ENCODE measurements at places on chromosomes 16 and 17.

DNA sequence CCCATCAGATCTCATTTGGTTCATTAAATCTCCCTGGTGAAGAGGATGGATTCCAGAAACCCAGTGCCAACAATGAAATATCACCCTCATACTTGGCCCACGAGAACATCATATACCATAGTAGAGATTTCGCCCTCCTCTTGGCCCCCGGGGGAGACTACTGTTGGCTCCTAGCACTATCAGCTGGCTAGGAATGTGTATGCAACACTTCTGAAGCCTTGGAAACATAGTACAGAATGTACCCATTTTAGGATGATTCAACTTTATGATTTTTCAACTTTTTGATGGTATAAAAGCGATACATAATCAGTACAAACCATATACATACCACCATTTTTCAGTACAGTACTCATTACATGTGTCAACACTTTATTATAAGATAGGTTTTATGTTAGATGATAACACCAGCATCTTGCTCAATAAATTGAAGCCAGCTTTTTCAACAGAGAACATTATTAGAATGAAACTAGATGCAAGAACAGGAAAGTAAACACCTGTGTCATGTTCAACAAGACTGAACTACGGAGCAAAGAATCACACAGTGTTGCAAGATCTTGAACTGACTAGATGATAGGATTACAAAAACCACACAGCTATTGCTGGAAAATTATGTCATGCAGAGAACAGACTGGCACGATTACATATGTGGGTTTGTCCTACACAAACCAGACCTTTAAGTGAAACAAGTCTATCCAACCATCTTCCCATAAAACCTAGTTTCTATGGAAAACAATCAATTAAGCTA is 17.2 kb downstream of the RSL1D1 start:
- DNase-seq, result no peak

DNA sequence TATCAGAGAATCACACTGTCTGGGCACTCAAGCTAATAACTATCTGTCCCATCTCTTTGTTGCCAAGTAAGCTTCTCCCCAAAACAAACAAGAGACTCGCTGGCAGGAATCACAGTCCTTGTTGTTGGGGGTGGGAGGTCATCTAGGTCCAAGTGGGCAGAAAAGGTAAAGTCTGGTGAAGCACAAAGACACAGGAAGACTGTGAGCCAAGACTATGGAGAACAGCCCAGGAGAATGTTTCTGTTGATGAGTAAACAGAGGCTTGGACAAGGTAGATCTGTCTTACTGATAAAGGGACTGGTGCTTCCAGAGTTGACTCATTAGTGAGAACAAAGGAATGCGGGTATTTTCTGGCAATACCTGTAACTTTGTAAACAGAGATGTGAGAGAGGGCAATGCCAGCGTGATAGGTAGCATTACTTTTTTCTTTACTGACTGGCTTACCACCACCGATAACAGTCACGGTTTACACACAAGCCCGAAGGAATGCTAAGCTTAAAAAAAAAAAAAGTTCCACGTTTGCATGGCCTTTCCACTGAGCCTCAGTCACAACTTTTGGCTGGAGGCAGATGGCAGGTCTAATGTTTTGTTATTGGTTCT is 11.5 kb upstream of the MMD start:
- DNase-seq, result no peak

GRCh38 chr17:79036596-79036995 is 12.6 kb downstream of the C1QTNF1 start:
- DNase-seq, result no peak

GRCh38 chr17:18987230-18987610 is 17.3 kb downstream of the FAM83G start:
- DNase-seq, result no peak

DNA sequence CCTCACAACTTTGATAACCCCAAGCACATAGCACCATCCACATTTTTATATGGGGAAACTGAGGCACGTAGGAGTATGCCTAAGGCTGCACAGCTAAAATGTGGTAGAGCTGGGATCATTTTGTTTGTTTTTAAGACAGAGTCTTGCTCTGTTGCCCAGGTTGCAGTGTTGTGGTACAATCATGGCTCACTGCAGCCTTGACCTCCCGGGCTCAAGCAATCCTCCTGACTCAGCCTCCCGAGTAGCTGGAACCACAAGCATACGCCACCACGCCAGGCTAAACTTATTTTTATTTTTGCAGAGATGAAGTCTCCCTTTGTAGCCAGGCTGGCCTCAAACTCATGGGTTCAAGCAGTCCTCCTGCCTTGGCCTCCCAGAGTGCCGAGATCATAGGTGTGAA is 81.0 kb upstream of the GSE1 start:
- DNase-seq, result no peak

GRCh38 chr17:14201988-14202380 is 34.7 kb downstream of the CDRT15 start:
- DNase-seq, result no peak

DNA sequence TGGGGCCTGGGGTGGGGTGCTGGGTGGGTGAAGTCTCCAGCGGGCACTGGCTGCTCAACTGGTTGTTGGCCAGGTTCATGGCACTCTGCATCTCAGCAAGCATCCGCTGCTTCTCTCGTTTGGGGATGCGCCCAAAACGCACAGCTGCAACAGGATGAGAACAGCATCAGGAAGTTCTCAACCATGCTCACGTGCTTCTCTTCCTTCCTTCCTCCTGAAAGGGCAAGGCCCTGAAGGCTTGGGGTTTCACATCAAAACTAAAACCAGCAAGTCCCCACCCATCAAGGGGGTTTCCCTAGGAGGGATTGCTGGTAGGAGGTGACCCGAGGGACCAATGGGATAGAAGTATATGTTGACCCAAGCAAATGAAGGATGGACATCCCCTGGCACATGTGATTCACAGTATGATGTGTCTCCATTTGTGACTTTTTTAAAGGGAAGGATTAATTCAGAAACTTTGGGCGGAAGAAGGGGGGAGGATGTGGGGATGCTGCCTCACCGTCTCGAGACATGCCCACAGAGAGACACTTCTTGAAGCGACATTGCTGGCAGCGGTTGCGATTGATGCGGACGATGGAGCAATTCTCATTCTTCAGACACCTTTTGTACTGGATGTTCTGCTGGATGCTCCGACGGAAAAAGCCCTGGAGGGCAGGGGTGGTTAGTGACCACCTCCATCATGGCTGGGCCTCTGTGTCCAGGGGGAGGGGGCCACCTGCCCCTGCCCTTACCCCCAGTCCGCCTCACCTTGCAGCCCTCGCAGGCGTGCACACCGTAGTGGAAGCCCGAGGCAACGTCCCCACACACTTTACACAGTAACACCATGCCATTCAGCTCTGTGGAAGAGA is 4.2 kb downstream of the NR1D1 start:
- peak; percentile 93 for DNase-seq

GRCh38 chr16:9062301-9062700 is 29.1 kb upstream of the HAPSTR1 start:
- no peak for DNase-seq

DNA sequence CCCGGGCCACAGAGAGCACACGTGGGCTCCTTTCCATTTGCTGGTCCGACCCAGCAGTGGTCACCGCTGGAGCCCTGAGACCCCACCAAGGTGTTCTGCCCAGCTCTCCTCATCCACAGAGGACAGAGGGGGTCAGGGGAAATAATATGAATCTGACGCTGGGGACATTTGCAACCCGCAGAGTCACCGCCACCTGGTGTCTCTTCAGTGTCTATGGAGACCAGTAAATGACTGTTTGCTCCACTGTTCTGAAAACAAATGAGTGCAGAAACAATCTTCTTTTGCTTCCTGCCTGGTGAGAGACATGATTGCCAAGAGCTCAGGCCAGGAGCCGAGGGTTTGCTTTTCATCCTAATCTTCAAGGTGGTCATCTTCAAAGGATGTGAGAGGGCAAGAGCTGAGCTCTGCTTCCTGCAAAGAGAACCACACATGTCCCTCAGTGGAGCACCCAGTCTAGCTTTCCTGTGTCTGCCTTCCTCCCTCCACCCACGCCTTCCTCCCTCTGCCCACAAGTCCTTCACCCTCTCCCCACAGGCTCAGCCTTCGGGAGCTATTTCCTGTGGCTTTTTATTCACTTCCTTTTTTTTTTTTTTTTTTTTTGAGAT is 14.7 kb upstream of the KLHDC4 start:
- peak; percentile 77 for DNase-seq

DNA sequence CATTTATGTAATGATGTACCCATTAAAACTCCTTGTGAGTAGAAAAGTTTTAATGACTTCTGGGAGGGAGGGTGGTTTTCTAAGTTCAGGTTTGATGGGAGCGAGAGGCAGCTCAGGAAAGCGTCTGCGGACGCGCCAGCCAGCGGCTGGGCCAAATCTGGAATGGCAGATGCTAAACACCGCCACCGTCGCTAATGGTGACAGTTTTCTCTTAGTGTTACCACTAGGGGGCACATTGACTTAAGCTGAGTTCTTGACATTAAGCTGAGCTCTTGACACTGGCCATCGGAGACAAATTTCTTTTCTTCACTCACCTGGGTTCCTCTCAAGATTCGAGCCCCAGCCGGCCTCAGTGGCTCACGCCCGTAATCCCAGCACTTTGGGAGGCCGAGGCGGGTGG is 6.7 kb downstream of the TRPV1 start:
- peak; percentile 40 for DNase-seq

GRCh38 chr16:74936902-74937560 is 47.9 kb downstream of the WDR59 start:
- DNase-seq, result peak; percentile 33

DNA sequence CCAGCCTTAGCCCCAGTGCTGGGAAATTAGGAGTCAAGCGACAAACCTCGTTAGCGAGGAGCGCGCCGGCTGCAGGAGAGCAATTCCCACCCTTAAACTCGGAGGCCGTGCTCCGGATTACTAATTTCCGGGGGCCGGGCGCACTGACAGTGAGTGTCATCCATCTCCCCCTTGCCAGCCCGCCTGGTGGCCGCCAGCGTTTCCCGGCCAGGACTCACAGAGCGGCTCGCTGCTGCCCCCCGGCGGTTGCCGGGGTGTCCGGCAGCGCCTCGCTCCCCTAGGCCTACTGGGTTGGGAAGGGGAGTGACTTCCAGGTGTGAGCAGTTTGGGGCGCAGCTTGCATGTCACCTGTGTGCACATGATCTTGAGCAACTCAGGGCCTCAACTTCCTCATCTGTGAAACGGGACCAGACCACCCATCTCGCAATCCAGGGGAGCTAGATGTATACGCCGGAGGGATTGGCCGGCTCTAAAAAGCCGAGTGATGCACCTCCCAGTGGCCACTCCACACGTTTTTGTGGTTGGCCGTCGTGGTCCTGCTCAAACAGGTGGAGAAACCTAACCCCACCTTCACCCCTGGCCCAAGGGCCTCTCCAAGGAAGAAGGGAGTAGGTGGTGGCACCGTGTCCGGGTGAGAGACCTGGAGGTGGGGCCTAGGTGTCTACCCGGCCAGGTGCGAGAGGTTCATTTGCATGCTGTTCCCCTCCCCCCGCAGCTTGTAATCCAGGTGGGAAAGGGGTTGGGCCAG is 2.5 kb upstream of the GSE1 start:
- DNase-seq, result peak; percentile 94

DNA sequence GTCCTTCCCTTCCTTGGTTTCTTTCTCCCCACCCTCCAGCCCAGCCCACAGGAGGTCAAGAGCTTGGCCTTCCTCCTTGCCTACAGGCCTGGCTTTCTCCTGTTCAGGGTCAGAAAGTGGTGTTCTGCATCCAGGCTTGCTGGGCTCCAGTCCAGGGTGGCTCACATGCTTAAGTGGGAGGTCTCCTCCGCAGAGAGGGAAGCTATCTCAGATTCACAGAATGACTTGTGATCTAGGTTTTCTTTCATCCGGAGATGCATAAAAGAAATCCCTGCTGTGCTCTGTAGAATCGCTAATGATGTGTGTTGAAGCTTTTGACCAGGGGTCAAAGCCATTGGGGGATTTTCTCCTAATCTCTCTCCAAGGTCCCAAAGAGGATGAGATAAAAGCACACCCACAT is 382.3 kb upstream of the EEF2KMT start:
- DNase-seq, result no peak

- DNase-seq, result no peak
These were observed 45.6 kb downstream of the SLC47A1 start for GRCh38 chr17:19579192-19579761.

- no peak for DNase-seq
These were observed 38.4 kb downstream of the PTRH2 start for GRCh38 chr17:59668816-59669215.

- DNase-seq, result no peak
These were observed 835.3 kb upstream of the EEF2KMT start for GRCh38 chr16:5932906-5933305.

GRCh38 chr17:13230350-13231264 is 212.8 kb upstream of the ELAC2 start:
- no peak for DNase-seq

DNA sequence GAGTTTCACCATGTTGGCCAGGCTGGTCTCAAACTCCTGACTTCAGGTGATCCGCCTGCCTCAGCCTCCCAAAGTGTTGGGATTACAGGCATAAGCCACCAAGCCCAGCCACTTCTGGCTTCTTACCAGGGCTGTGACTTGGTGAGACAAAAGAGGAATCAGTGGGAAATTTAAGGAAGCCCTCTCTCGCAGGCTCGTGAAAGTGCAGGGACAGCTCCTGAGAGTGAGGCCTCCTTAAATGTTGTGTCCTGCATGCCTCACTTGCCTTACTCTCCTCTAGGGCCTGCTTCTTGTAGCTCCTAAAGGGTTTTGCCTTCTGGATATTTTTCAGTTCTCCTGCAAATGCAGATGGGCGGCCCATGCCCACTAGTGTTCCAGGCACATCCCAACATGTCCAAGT is 5.2 kb downstream of the AHSP start:
- no peak for DNase-seq

- DNase-seq, result no peak
These were observed 14.9 kb downstream of the CCL17 start for GRCh38 chr16:57419506-57419905.

GRCh38 chr16:23712976-23713375 is at the start of gene ERN2:
ERN2 (minus strand) TSS chr16:23713222; CDS start chr16:23713187, 35 bp downstream.
- DNase-seq, result no peak

- no peak for DNase-seq
These were observed 42.3 kb downstream of the HNF1B start for GRCh38 chr17:37702598-37702997.

- DNase-seq, result no peak
These were observed 159.2 kb upstream of the CDH5 start for GRCh38 chr16:66207139-66207882.

DNA sequence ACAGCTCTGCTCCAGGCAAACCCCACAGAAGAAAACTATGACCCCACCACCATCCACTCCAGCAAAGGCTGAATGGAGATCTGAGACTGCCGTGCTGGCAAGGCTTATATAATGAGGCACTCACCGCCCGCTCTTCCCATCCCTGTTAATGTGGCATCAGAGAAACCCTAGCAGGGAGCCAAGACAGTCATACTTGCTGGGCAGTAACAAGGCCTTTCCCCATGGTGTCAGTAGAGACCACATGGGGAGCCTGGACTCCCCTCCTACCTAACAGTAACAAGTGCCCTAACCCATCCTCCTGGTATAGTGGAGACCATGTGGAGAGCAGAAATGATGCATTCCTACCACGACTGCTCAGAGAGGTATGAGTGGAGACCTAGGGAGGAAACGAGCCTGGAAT is 235.2 kb downstream of the C16orf78 start:
- no peak for DNase-seq

Data from activated CD8-positive, alpha-beta T cell treated with anti-CD3 and anti-CD28 coated beads for 36 hours (primary cell).